NCI-H446 treated with DMSO at 0.1 percent for 48 hours (cell line): ENCODE measurements at places on chromosomes 6 and 20.
A peak's percentile ranks its signal among the peaks of the same experiment; 100 is the strongest.

DNA sequence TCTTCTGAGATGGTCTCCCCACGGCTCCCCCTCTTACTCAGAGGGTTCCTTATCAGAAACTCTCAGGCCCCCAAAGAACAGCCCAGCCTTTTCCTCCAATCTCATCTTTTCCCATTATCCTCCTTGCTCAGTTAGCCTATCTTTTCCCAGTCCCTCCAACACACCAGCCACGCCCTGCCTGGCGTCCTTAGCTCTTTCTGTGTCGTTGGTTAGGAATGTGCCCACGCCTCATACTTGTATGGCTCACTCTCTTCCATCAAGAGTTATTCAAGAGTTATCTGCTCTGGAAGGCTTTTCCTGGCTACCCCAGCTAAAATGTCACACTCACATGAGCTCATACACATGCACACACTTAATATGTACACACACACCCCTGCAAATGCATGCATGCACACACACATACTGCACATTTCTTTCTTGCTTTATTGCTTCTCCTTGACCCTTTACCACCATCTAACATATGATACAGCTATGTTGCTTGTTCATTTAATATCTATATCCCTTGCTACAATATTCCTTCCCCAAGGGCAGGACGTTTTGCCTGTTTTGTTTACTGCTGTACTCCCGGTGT is 37.6 kb downstream of the SLC2A10 start:
- no peak for DNase-seq

DNA sequence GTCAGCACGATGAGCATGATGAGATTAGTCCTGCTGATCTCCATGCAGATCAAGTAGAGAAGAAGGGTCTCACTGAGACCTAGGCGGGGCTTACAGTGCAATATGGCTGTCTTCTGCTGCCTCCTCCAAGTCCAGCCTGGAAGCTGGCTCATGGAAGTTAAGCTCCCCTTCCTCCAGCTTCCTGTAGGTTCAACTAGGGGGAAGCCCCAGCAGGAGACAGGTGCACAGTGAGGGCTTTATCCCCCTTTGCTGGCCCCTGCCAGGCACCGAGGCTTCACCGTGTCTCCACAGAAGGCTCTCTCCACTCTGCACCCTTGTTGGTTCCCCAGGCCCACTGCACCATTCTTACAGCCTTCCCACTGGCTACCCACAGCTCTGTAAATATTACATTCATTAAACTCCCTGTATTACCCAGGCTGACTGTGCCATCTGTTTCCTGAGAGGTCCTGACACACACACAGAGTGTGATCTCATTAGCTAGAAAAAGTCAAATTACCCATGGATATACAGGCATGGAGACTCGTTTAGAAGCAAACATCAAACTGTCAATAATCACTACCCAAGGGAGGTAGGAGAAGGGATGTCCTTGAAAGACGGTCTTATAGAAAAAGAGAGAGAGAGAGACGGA is 90.4 kb downstream of the SLC2A10 start:
- peak; percentile 70 for DNase-seq

GRCh38 chr6:24520929-24521546 is 26.3 kb downstream of the ALDH5A1 start:
- peak; percentile 1 for DNase-seq

- no peak for DNase-seq
These were observed 543.4 kb downstream of the CD83 start for GRCh38 chr6:14660806-14661579.

DNA sequence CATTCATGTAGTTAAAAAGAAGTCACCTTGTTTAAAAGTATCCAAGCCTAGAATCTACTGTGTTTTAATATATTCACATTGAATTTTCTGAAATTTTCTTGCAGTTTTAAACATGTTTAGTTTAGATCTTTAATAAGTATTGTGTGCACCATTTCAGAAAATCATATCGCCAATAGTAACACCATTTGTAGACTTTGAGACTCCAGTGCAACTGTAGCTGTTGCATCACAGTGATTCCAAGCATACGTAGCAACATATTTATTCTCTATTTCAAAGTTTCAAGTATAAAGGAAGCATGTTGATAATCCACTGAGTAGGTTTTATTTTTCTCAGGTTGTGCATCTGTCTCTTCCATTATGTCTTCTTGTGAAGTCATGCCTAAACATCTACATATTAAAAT is 46.4 kb downstream of the HMGN3 start:
- DNase-seq = no peak

DNA sequence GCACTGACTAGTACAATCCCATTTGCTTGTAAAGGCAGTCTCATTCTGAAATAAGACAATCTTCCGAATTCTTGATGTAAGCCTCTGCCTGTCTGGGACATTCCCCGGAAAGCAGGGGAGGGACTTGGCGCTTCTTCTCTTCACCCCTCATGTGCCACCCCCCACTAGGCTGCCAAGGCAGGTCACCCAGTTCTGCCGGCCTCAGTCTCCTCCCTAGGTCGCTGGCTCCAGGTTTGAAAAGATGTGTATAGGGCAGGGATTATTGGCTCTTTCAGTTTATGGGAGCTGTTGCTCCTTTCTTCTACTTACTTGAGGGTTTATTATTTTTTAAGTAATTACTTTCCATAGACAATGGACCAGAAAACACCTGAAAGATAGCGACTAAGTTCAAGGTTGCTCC is 158.1 kb upstream of the RPS6KA2 start:
- DNase-seq = no peak

DNA sequence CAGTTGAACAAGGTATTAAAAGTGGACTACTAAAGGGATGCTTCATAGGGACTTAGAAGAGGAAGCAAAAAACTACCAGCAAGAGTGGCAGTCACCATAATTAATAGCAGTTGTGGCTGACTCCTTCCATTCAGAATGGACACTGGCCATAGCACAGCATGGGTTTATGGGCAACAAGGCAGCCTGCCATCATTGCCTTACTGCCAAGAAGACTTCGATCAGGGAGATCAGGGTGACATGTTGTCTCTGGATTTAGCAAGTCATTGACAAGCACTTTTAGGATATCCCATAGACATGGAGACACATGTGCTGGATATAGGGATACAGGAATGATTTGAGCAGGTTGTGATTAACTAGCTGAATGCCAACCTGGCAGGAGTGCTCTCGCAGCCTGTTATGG is 35.3 kb upstream of the RIPOR2 start:
- DNase-seq = no peak

GRCh38 chr6:53718597-53719460 is 53.3 kb upstream of the KLHL31 start:
- DNase-seq = peak; percentile 76

- no peak for DNase-seq
These were observed 57.2 kb downstream of the PRKN start for GRCh38 chr6:162670345-162670744.

GRCh38 chr20:1937316-1937976 is 42.2 kb downstream of the SIRPA start:
- DNase-seq = no peak

GRCh38 chr20:848193-848592 is 14.7 kb downstream of the FAM110A start:
- no peak for DNase-seq

DNA sequence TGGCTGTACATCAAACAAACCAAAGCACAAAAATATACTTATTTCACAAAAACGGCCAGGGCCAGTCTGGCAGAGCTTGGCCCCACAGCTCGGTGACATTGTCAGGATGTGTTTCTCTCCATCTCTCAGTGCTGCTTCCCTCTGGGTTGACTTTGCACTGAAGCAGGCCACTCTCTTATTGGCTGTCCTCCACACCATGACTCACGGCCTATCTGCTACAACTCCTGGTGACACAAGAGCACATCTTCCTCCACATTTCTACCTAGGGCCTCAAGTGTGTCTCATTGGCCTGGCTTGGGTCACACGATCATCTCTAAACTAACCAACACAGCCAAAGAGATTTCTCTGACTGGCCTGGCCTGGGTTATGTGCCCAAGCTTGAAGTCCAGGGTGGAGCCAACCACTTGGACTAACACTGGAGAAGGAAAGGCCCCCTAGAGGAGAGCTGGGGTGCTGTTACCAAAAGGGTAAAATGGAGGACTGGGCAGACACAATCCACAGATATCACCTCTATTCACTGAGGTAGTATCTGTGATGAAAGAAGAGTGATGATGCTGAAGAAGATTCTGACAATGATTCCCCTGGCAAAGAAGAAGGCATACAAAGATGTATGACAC is 159.8 kb upstream of the TSHZ2 start:
- DNase-seq = no peak

- no peak for DNase-seq
These were observed 75.2 kb downstream of the STXBP5 start for GRCh38 chr6:147279427-147279826.

DNA sequence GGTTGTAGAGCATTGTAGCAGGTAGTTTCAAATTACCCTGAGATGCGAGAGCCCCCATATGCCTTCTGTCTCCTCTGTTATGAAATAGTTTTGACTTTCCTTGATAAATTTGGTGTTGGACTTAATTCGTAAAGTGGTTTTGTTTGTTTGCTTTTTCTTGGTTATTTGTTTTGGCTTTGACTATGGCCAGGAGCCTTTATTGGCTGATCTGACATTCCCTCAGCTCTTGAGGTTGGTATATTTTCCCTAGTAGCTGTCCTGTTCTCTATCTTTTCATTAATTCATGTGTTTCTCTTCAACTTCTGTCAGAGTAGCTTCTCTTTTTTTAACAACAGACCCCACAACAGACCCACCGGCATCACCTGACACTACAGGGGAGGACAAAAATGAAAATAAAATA is 457.4 kb upstream of the MANEA start:
- no peak for DNase-seq

DNA sequence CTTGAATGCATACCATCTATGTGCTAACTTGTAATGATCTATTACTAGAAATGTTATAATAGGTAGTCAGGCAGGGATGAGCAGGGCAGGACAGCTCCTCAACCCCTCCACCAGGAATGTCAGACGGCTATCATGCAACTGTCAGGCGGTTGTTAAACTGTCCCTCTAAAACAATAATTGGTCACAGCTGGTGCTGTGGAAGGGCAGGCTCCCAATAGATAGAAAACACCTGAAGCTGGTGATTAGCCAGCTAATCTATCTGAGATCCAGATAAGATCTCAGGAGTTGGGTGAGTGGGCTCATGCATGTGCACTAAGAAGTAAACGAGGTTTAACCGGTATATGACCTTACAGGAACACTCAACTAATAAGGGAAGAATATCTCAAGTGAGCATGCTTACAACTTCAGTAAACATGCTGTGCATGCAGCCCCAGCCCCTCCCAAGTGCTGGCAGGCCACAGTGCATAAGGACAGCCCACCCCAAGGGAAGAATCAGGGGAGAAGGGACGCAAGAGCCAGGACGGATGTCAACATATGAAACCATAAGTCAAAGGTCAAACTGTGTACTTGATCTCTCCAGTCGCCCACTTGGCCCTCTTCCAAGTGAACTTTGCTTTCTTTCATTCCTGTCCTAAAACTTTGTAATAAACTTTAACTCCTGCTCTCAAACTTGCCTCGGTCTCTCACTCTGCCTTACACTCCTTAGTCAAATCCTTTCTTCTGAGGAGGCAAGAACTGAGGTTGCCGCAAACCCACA is 566.2 kb upstream of the NRSN1 start:
- no peak for DNase-seq

GRCh38 chr20:37880726-37881591 is 22.0 kb upstream of the VSTM2L start:
- DNase-seq = no peak

GRCh38 chr20:40675599-40676221 is 13.3 kb downstream of the MAFB start:
- DNase-seq = no peak

GRCh38 chr6:154824076-154824475 is 90.9 kb downstream of the SCAF8 start:
- no peak for DNase-seq

DNA sequence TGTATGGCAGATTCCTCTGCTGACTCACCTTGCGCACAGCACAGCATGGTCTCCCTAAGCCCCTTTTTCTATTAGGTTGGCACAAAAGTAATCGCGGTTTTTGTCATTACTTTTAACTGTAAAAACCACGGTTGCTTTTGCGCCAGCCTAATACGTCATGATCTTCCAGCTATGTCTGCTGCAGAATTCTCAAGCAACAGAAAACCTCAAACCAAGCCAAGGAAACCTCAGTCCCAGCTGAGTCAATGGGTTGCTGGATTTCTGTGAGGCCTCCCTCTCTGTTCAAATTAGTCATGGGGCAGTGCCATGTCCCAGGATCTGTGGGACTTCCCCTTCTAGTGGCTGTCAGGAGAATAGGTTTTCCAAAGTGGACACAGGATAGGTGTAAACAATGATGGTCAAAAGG is 15.7 kb upstream of the ENPP1 start:
- no peak for DNase-seq

DNA sequence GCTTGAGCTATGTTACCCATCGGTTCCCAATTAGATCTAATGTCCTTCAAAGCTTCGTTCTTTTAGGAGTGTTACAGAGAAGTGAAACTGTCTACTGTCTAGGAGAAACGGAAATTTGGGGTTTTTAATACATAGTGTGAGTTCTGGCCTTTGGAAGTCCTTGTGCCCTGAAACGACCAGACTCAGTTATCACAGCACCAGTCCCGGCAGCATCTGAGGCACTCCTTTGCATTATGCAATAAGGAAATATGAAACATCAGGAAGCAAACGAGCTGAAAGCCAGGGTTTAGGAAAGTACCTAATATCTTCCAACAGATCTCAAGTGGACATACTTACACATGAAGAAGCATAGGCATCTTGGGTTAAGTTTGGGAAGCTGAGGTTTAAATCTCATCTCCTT is 61.8 kb upstream of the ADGRF1 start:
- no peak for DNase-seq

DNA sequence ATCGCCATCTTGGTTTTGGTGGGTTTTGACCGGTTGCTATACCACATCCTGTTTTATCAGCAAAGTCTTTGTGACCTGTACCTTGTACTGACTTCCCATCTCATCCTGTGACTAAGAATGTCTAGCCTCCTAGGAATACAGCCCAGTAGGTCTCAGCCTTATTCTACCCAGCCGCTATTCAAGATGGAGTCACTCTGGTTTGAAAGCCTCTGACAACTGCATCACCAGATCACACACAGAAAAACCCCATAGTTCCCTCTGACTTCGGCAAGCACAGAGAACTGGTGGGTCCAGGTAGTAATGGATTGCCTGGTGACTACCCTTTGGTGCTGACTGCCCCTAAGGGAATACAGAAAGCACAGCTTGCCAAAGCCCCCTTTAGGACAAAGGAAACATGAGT is 10.3 kb upstream of the RSPH4A start:
- no peak for DNase-seq

- no peak for DNase-seq
These were observed 66.1 kb upstream of the MLN start for GRCh38 chr6:33869826-33870423.
